Stimulated activated CD8-positive, alpha-beta memory T cell treated with anti-CD3 and anti-CD28 coated beads, Interleukin-2, amount 100 ng/mL, for 1 hour (primary cell): ENCODE measurements at places on chromosomes 16 and 17.

GRCh38 chr16:86877835-86878234 lies 299.5 kb downstream of the FOXL1 start:
- no peak for DNase-seq

- no peak for DNase-seq
Observed at GRCh38 chr17:32628271-32629044, 141.7 kb downstream of the CDK5R1 start.

DNA sequence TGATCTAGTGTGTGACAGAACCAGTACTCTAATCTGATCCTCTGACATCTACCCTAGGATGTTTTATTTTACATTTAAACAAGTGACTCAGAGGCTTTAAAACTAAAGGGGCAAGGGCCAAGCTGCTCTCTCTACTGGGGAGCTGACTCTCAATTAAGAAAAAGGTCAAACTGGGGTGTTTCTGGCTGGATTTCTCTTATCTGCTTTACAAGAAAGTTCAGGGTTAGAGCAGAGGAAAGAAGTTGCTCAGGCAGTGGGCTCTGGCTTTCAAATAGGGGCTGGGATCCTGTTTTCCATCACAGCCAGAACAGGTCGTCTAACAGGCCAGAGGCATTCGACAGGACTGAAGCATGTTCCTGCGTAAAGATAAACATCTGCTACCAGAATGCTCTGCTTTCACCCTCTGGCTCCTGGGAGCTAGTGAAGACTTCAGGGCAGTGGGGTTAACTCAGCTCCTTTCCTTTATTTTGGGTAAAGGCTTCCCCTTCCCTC lies 8.5 kb downstream of the MMP28 start:
- no peak for DNase-seq

DNA sequence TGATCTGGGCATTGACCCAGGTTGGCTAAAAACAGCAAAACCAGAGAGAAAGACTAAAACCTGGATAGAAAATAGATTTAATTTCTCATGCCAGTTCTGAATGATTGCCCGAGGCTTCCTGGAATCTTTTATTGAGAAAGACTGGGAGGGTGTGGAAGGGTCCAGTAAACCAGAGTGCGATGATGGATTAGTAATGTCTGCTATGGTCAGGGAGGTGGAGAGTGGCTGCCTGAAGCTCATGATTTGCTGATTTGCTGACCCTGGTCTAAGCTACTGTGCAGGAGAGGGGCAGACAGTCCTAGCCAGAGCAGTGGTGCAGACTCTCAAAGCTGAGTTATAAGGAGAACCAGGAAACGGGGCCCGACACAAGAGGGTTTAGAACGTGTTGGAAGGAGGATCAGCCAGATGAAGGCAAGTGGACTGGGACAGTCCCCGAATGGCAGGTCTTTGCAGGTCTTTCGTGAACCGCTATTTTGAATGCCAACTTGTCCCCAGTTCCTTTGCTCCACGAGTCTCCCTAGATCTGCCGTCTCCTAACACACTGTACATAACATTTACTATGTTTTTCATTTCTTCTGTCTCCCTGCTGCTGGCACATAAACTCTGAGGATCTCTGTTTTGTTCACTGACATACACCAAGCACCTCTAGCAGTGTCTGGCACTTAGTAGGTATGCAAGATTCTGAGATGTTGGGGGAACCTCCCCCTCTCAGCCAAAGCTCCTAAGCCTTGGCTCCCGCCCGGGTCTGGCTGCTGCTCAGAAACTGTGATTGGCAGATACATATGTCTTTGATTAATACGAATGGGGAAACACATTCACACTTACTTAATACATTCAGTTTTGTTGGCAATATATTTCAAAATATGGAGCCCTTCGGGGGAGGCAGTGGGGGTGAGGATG lies 237.3 kb upstream of the TNRC6C start:
- DNase-seq, result no peak
